ENCODE measurements at places on chromosomes 7 and 10. TPM values are rescaled to one million over a fixed set of nuclear protein-coding genes. Genes with fewer than 3 reads are reported as not detected.

Gene FAM200A
- 3.9 TPM for total RNA-seq

Gene UCMA
- not detected for total RNA-seq

Gene ELFN1
- total RNA-seq, result 0.84 TPM

Gene SPDYE16
- not detected for total RNA-seq

Gene DPP6
- total RNA-seq, result not detected

Gene HGF
- 0.69 TPM for total RNA-seq

Gene TMEM213
- total RNA-seq, result not detected

Gene NPFFR1
- total RNA-seq, result not detected

Gene LRGUK
- total RNA-seq, result not detected

Gene NUTM2E
- 0.05 TPM for total RNA-seq

Gene OGDHL
- total RNA-seq, result not detected

Gene PSTK
- 3.0 TPM for total RNA-seq

Gene PAPOLB
- total RNA-seq, result not detected

Gene GRID1
- total RNA-seq, result not detected
